ENCODE measurements at places on chromosomes 7 and 10.

DNA sequence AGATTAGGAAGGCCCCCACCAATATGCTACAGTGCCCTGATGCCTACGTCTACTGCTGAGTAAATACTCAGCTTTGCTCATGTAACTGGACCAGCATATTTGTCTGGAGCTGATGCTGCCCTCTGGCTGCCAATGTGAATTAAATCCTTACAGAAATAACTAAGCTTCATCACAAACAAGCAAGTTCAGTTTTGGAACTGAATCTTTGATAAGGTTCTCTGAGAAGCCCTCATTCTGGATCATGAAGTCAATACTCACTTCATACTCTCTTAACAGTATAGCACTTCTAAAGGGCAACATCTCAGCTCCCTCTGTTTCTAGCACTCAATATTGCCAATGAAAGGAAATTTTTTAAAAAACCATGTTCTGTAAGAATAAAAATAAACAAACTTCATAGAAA is 246.7 kb downstream of the ETV1 start:
- DNase-seq: peak; percentile 21

DNA sequence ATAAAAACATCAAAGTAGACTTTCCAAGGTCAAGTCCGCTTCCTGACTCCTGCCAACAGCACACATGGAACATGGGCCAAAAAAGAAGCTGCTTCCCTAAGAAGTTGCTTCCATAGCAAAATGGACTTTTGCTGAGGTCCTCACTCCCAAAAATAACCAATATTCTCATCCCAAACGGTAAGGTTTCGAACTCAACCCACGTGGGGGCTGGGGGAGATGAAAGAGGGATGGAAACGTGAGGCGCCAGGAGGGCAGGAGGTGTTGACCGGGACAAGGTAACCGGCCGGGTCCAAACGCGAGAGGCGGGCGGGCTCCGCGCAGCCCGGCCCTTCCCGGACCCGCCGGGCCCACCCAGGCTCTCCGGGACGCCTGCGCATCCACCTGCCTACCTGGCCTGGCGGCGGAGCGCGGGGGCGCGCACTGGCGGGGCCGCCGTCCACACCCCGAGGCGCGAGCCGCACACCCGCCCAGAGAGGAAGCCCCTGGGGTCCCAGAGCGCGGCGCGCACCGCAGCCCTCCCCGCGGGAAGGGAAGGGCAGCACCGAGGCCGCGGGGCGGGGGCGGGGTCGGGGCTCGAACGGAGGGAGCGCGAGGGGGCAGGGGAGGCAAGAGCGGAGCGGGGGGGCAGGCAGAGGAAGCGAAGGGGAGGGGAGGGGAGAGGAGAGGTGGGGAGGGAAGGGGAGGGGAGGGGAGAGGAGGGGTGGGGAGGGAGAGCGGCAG is 742 bp downstream of the LMBR1 start:
- DNase-seq: peak; percentile 76

DNA sequence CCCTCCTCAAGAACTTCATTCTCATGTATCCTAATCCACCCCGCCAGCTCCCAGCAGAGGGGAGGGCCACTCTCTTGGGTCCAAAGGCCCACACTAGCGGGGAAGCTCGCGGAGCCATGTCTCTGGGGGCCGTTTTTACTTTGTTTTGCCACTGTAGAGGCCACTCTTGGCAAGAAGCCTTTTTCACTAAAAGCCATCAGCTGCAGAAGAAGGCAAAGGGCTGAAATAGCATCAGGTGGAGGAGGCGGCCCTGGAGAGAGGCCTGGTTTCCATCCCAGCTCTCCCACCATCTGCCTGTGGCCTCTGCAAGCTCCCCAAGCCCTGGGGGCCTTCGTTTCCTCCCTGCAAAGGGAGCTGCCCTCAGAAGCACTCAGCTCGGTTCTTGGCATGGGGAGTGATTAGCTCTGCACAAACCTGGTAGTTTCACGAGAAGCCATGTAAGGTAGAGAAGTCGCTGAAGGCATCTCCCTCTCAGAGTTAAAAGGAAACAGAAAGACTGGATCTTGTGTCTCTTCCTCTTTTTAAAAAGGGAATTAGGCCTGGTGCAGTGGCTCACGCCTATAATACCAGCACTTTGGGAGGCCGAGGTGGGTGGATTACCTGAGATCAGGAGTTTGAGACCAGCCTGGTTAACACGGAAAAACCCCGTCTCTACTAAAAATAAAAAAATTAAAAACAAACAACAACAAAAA is 70.3 kb downstream of the PARP12 start:
- DNase-seq: no peak

DNA sequence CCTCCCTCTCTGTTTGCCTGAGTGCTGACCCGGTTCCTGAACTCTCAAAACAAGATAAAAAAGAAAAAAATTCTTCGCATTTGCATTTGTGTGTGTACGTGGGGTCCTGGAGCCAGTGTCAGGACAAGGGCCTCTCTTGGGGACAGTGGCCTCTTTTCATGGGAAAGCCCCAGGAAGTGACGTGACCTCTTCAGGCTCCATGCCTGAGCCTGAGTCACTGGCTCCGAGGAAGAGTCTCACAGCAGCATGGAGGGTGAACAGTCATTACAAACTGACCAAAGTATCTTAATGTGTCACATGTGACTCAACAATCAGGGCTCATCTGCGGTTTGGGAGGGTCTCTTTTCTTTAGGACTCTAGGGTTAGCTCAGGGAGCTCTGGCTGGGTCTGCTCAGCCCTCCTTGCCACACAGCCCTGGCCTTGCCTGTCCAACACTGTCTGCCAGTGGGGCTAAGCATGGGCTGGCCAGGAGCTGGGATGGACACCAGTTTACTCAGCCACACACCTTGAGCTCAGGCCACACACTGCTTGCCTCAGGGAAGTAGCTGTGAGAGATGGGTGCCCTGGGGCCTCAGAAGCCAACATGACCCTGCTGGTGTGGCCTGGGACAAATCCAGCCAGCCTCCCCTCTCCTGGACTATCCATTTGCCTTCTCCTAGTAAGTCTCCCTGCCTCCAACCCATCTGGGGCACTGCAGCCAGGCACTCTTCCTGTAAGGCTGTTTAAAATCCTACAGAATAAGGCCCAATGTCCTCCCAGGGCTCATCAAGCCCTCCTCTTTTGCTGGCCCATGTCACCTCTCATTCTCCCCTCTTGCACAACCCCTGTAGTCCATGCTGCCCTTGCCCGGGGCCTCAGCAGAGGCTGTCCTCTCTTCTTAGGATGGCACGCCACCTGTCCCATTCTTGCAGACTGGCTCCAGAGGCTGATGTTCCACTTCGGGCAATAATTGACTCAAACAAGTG is 10.5 kb downstream of the TMEM273 start:
- peak; percentile 84 for DNase-seq

DNA sequence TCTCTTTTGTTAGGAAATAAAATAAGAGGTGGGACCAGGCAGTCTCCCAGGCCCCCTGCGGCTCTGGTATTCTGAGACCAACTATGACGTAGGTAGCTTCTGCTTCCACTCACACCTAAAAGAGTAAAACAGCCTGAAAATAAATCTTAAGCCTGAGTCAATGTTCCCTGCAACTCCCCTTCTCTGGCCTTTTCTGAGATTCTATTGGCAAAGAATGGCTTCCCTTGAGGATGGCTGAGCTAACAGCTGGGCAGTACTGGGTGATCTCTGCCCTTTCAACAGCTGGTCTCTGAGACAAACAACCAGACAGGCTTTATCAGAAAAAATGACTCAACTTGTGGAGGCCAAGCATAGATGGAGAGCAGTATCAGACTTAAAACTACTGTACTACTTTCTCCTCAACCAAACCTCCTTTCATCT is 58.7 kb downstream of the CREB3L2 start:
- DNase-seq: no peak

DNA sequence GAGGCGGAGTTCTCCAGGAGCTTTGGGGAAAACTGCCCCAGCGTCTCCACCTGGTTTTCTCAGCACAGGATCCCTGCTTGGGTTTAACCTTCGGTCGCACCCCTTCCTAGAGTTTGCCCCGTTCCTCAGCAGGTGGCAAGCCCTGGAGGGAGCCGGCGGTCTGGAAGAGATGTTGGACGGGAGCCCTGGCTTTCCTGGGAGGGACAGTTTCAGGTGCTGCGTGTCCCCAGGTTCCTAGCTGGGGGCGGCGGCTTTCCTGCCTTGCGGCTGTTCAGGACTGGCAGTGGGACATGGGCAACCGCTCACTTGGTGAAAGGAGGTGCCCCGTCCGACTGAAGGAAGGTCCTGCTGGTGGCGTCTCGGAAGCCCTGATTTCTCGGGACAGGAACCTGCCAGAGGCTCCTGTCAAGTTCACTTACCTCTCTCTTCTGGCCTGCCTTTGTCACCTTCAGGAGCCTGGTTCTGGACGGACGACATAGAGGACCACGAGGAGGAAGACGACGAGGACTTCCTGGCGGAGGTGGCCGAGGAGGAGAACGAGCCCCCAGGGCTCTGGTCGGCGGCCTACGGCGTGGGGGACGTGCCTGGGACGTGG is 14.8 kb downstream of the ZNF316 start:
- no peak for DNase-seq

DNA sequence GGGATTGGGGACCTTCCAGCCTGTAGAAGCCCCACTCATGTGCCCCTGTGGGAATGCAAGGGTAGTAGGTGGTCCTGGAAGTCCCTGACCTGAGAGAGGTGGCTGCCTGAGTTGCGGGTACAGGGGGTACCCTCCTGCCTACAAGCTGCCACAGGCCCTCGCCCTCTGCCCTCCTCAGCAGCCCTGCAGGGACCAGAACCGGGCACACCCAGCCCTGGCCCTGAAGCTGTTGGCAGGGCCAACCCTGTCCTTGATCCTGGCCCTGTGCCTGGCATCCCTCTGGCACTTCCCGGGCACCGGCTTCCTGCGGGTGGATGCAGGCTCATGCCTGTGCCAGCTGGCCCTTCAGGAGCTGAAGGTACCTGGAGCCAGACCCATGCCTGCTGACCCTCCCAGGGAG is 54.9 kb upstream of the ELN start:
- no peak for DNase-seq

DNA sequence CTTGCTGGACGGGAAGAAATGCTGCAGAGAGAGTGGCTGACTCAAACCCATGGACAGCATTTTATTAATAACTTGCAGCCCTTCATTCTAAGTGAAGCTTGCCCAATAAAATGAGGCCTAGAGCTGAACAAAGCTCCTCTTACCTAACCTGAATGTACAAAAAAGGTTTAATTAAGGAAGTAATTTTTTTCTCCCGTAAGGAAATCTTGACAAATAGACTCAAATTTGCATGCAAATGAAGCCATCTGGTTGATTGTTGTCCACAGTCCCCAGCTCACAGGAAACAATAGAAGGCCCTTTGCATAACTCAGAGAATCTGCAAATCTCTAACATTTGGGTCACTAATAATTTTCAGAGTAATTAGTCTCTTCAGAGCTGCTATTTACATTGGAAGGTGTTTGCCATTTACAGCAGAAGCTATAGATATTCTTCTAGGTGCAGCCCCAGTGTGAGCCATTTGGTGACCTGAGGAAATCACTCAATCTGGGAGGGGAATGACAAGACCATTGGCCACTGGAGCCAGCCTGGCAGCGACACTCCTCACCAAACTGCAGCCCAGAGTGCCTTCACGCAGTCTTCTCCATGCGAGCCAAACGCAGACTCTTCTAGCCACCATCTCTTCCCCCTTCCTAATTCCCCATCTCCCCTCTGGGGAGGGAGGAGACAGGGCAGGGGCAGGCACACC is 483.0 kb upstream of the C7orf33 start:
- DNase-seq: no peak

GRCh38 chr10:24886290-24886680 is 66.1 kb downstream of the PRTFDC1 start:
- no peak for DNase-seq

GRCh38 chr10:90592638-90593302 is 265.1 kb downstream of the HTR7 start:
- DNase-seq: peak; percentile 15

- DNase-seq: no peak
These were observed 15.9 kb downstream of the TRIM56 start for GRCh38 chr7:101100858-101101847.

- DNase-seq: no peak
These were observed 381.1 kb downstream of the SDK1 start for GRCh38 chr7:3682028-3682710.

DNA sequence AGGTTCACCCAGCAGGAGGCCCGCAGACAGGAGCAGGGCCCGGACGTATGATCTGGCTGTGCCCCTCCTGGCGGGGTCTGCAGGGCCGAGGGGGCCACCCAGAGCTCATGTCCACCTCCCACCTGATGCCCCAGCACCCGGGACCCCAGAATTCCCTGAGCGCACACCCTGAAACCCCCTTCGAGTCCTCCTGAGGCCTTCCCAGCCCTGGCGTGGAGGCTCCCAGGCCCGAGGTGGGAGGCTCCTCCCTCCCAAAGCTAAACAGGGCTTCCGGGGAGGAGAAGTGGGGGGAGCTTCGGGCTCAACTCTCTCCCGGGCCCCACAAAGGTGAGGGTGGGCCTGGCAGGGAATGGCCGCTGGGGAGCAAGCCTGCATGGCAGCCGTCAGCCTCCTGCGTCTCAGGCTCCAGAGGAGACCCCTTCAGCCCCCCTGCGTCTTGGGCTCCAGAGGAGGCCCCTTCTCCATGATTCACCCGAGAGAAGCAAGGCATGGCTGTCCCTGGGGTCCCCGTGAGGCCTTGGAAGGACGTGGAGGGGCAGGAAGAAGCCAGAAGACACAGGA is 30.2 kb downstream of the MICALL2 start:
- no peak for DNase-seq

GRCh38 chr7:112125250-112125649 is 80.9 kb downstream of the DOCK4 start:
- no peak for DNase-seq

GRCh38 chr10:117148284-117148683 is 10.2 kb upstream of the VAX1 start:
- no peak for DNase-seq

GRCh38 chr7:134083766-134084487 is 43.2 kb upstream of the LRGUK start:
- DNase-seq: no peak

GRCh38 chr7:77827999-77828398 is 29.4 kb downstream of the PHTF2 start:
- DNase-seq: no peak

DNA sequence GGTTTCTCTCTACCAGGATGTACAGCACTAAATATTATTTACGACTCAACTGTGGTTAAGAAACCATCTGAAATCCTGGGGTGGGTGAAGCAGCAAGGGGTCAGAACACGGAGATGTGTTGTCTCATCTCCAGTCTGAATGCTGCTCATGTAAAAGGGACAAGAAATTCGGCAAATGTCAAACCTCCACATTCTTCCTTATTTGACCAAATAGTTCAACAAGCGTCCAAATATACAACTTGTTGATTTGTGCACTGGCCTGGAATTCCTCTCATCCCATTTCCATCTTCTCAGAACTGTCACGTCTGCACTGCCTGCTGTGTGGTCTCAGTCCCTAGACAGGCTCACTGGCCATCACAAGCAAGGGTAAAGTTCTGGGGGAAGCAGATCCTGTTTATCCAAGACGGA is 520.0 kb downstream of the PARD3 start:
- no peak for DNase-seq

- DNase-seq: peak; percentile 85
These were observed 49.8 kb downstream of the PAXIP1 start for GRCh38 chr7:154953006-154953684.

DNA sequence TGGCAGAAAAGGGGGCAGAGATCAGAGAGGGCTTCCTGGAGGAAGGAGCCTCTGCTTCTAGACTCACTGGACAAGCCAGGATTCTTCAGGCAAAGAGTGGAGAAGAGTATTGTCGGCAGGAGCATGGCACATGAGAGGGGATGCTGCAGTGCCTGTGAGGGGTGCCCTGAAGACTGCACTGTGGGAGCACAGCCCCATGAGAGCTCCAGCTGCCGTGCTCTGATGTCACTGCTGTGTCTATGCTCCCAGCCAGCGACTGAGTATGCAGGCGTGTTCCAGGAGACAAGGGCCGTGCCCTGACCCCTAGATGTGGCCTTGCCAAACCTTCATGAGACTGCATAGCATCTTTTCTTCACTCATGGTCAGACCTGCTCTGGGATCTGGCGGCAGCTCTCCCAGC is 339.1 kb downstream of the RPS24 start:
- DNase-seq: no peak

All from activated CD8-positive, alpha-beta T cell treated with anti-CD3 and anti-CD28 coated beads for 36 hours (primary cell).